Left kidney (tissue), 8 donors: ENCODE measurements at places on chromosomes 16 and 17. TPM values are rescaled to one million over a fixed set of nuclear protein-coding genes. Genes with fewer than 3 reads are reported as not detected.

GRCh38 chr17:58692239-58693055, at the start of gene RAD51C:
TSS of gene RAD51C (plus strand) at chr17:58692602. CDS start at chr17:58692644, 42 bp downstream.
- DNase-seq: peak; percentile 80

GRCh38 chr16:86243571-86244154, 266.7 kb upstream of the FOXF1 start:
- DNase-seq: no peak

- DNase-seq: no peak
Measured at GRCh38 chr17:74737299-74738050, 419 bp downstream of the RAB37 start.

- DNase-seq: no peak
Measured at GRCh38 chr16:73432850-73433730, 385.2 kb upstream of the ZFHX3 start.

NOD2 gene
- polyA plus RNA-seq: 0.65 TPM

MYL11 gene
- polyA plus RNA-seq: 0.63 TPM

- DNase-seq: no peak
Measured at GRCh38 chr16:66370786-66371684, 4.5 kb downstream of the CDH5 start.

- no peak for DNase-seq
Measured at GRCh38 chr17:79088247-79088996, 13.8 kb downstream of the ENGASE start.

GRCh38 chr16:55047903-55048497, 117.3 kb downstream of the IRX5 start:
- DNase-seq: no peak

TP53TG3C gene
- polyA plus RNA-seq: not detected

GRCh38 chr17:60677308-60678117, at the start of gene BCAS3:
TSS of gene BCAS3 (plus strand) at chr17:60677851.
- peak; percentile 98 for DNase-seq

DNA sequence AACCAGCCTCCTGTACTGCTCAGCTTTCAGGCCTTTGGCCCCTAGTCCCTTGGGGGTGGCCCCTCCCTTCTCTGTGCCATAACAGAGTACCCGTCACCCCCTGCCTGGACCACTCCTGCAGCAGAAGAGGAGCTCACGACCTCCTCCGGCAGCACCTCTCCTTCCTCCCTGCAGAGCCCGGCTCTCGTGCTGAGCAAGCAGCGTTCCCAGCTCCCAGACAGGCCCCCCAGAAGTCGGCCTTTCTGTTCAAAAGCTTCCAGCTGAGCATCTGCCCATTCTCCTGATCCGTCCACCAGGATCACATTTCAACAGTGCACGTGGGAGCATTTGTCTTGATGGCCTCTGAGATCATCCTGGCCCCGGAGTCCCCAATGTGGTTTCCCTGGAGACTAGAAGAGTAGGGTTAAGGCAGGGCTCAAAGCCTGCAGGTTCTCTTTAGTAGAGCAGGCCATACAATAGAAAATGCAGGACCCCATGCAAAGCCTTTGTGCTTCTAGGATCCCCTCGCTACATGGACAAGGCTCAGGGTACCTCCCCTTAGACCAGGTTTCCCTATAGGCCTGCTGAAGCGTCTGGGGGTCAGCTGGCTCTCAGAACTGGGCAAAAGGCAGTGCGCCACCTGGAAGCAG, 35.6 kb downstream of the NLRC3 start:
- no peak for DNase-seq

GRCh38 chr17:78661093-78661770, 84.0 kb upstream of the DNAH17 start:
- peak; percentile 30 for DNase-seq

LITAFD gene
- not detected for polyA plus RNA-seq

ST6GALNAC1 gene
- 0.28 TPM for polyA plus RNA-seq

DNA sequence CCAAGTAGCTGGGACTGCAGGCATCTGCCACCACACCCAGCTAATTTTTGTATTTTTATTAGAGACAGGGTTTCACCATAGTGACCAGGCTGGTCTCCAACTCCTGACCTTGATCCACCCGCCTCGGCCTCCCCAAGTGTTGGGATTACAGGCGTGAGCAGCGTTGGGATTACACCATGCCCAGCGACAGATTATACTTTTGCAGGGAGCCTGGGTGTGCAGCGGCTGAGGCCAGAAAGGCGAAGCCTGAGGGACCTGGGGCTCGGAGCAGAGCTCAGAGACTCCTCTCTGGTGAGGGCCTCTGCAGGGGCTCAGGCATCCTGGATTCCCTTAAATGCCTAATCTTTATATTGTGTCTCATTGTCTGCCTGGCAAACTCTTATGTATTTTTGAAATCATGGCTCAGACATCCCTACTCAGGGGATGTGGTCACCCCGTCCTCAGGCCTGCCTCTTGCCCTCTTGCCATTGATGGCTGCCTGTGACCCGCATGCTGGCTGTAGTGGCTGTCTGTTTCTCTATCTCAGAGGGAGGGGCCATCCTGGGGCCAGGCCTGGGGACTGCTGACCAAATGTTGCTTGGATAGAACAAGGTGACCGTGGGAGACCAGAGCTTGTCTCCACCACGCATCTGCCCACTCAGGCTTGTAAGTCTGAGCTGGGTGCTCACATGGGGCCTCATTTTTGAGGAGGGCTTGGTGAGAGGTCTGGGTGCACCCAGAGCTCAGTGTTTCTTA, 42.6 kb downstream of the B9D1 start:
- no peak for DNase-seq

DNA sequence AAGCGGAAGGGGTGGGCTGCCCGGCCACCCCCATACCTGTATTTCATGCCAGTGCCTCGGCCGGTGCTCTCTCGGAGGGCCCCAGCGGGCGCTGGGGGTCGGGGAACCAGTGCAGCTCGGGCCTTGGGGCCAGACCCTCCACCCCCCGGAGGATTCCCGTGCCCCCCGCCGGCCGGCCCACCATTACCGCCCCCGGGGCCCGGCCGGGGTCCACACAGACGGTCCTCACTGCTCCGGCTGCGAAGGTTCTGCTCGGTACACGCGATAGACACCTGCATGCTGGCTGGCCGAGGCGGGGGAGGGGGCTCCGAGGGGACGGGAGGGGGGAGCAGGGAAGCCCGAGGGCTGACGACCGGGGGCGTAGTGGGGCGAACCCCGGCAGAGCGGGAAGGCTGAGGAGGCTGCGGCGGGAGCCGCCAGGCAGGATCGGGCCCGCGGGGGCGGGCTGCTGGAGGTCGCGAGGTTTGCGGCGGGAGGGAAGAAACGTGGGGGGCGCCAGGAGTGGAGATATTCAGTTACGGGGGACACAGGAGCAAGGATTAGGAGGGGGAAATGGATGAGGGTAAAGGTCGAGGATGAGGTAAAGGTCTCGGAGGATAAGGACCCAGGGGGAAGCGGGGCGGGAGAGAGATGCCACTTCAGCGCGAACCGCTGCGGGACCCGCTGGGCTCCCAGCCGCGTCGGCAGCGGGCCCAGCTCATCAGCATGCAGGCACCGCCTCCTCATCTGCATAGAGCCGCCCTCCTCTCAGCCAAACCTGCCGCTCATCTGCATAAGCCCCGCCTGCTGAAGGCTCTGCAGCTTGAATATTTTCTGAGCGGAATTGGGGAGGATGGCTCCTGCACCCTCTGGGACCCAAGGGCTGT, at the start of gene KCNAB3:
KCNAB3 (minus strand) TSS at position 699 of the 866 bp plus-strand sequence; CDS start at position 278, 421 bp downstream.
- peak; percentile 75 for DNase-seq

DNA sequence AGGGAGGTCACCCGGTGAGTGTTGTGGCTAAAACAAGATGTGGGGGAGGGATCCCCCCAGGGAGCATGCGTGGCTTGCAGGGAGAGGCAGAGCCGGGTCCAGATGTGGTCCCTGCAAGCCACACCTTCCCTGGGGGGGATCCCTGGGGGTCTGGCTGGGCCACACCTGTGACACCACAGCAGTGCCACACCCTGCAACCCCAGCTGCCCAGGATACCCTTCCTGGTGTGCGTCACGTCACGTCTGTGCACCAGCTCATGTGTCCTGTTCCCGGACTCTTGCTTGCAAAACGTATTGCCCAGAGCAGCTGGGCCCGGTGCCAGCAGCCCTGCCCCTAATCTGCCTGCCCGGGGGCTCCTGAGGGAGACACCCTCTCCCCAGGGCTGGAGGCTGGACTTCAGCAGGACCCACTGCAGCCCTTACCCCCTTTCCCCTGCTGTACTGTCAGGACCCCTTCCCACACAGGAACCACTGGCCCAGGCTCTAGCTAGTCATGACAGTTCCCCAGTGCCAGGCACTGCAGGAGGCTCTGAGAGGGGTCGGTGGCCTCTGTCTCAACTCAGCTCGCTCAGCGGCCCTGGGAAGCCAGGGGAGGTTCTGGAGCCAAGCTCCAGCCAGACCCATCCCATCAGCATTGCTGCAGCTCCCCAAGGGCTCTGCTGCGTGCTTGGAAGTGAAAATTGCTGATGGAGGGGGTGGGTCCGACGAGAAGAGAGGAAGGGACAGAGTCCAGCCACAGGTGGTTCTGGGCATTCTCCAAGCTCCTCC, 25.8 kb upstream of the ACSF3 start:
- no peak for DNase-seq

SLC5A11 gene
- polyA plus RNA-seq: 5.6 TPM

UTS2R gene
- 0.40 TPM for polyA plus RNA-seq

- no peak for DNase-seq
Measured at GRCh38 chr17:50051606-50052005, 4.3 kb upstream of the ITGA3 start.

DNA sequence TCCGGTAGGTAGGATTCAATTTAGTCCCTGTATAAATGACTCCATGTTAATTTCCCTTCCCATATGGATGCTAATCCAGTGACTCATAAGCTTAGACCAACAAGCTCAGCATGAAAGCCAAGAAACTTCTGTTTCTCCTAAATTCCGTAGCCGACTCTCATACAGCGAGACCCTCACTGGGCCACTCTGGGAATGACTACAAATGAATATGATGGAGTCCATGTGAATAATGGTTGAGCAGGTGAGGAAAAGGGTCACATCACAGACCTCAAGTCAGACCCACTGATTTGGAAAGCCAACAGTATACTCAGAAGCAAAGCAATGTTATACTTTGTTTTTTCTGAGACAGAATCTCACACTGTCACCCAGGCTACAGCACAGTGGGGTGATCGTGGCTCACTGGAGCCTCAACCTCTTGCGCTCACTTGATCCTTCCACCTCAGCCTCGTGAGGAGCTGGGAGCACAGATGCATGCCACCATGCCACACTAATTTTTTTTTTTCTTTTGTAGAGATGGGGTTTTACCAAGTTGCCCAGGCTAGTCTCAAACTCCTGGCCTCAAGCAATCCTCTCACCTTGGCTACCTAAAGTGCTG, 14.6 kb downstream of the RSL1D1 start:
- no peak for DNase-seq

- no peak for DNase-seq
Measured at GRCh38 chr16:67539271-67539670, 10.6 kb downstream of the RIPOR1 start.

- DNase-seq: no peak
Measured at GRCh38 chr17:20989991-20990855, 52.6 kb downstream of the USP22 start.

- no peak for DNase-seq
Measured at GRCh38 chr17:70774339-70775117, 605.2 kb downstream of the KCNJ2 start.

GRCh38 chr17:75108193-75108592, 1.6 kb upstream of the ARMC7 start:
- no peak for DNase-seq

DNA sequence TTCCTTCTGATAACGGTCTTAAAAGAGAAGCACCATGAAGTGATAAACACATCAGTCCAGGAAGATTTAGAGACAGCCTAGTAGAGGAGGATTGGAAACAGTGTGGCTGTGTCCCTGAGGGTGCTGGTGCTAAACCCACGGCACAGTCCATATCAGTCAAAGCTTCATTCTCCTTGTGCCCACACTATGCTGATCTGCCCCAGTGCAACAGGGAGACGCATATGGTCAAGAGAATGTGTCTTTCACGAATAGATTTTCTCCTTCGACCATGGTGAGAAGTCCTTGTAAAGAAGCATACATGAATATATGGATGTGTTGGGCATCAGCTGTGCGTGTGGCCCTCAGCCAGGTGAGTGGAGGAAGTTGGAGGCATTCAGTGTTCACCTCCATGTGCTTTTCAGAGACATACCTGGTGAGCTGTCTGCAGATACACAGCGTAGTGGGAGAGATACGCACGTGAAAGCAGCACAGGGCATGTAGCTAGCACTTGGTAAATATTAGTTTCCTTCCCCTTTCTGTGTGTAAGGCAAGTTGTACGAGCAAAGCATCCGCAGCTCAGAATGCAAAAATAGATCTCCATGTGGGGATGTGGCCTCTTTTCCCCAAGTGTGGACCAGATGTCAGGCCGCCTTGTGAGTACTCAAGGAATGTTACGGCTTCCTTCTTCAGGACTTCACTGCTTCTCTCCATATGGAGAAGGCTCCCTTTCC, 29.4 kb downstream of the HLF start:
- DNase-seq: no peak

- DNase-seq: peak; percentile 27
Measured at GRCh38 chr17:16352667-16353316, 477 bp downstream of the CENPV start.

- no peak for DNase-seq
Measured at GRCh38 chr16:81429045-81429521, 15.5 kb upstream of the CMIP start.

DNA sequence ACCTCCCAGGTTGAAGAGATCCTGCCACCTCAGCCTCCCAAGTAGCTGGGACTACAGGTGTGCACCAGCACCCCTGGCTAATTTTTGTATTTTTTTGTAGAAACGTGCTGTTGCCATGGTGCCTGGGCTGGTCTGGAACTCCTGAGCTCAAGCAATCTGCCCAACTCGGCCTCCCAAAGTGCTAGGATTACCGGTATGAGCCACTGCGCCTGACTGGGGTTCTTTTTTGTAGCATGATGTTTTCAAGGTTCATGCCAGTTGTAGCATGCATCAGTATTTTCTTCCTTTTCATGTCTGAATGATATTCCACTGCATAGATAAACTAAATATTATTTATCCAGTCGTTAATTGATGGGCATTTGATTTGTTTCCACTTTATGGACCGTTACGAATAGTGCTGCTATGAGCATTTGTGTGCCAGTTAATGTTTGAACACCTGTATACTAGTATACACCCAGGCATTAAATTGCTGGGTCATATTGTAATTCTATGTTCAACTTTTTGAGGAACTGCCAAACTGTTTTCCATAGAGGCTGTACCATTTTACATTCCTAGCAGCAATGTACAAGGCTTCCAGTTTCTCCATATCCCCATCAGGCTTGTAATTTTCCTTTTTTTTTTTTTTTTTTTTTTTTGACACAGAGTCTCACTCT, 24.8 kb upstream of the CEP20 start:
- DNase-seq: no peak

METRNL gene
- polyA plus RNA-seq: 29.9 TPM

GRCh38 chr17:46002311-46002972, 3.4 kb downstream of the STH start:
- DNase-seq: peak; percentile 67

GRCh38 chr17:41575336-41575735, 3.5 kb upstream of the KRT9 start:
- no peak for DNase-seq

- no peak for DNase-seq
Measured at GRCh38 chr17:22454070-22454999, 762.0 kb downstream of the KCNJ18 start.

CPHXL2 gene
- 0.40 TPM for polyA plus RNA-seq

GRCh38 chr17:57356719-57357391, 100.5 kb downstream of the MSI2 start:
- DNase-seq: no peak

- no peak for DNase-seq
Measured at GRCh38 chr17:27554152-27554551, 76.8 kb upstream of the LGALS9 start.
